Tibial nerve (tissue), 4 donors: ENCODE measurements at places on chromosomes 4 and X. TPM values are rescaled to one million over a fixed set of nuclear protein-coding genes. Genes with fewer than 3 reads are reported as not detected.
A peak's percentile ranks its signal among the peaks of the same experiment; 100 is the strongest.

DNA sequence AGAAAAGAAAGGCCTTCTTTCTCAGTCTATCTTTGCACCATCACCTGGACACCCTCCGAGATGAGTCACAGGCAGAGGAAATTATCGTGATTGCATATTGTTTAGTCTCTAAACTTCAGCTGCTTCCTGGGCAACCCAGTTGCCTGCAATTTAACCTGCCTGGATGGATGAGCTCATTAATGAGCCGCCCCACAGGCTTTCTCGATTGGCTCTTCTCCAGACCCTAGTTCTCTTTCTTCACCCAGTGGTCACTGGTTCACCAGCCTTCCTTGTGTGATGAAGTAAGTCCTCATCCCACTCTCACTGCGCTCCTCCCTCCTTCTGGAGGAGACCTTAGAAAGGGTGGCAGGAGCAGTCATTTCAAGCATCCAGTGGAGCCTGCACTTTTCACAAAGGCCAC is 94.4 kb downstream of the SOWAHB start:
- peak; percentile 33 for DNase-seq
- H3K4me1 ChIP-seq, result peaks cover 4% of the 10 kb centered on the region
- no peaks in the 10 kb centered on the region for H3K27me3 ChIP-seq
- no peak overlapping the region for H3K4me3 ChIP-seq
- H3K36me3 ChIP-seq, result no peaks in the 10 kb centered on the region

DNA sequence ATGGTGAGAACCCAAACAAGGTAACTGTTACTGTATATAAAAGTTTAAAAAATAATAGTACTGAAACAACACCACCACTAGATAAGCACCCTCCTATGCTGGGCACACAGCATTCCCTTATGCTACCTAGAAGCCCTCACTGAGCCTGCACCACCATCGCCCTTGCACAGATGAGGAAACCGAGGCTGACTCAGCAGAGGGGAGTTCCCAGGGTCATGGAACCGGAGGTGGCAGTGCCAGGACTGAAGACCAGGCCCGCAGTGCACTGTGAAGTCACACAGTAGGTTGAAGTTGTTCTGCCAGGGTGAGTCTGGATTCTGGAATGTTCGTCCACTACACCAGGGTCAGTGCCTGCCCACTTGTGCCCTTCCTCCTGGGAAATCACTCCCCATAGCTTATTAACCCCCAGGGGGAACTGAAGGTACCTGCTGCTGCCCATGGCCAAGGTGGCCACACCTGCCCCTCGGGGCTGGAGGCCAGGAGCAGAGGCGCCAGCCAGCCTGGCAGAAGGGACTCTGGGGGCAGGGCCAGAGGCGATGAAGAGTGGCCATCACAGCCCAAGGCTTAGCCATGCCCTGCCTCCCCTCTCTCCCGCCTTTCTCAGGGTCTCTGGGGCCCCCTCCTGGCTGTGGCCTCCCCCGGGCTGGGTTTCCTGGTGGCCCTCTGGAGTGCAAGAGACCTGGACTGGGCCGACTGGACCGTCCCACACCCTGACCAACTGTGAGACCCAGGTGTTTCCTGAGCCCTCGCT is 15.1 kb upstream of the ABLIM2 start:
- H3K4me3 ChIP-seq, result no peak overlapping the region
- H3K27me3 ChIP-seq, result no peaks in the 10 kb centered on the region
- H3K27ac ChIP-seq, result no peak overlapping the region
- no peak for DNase-seq
- peaks cover 4% of the 10 kb centered on the region for H3K4me1 ChIP-seq

DNA sequence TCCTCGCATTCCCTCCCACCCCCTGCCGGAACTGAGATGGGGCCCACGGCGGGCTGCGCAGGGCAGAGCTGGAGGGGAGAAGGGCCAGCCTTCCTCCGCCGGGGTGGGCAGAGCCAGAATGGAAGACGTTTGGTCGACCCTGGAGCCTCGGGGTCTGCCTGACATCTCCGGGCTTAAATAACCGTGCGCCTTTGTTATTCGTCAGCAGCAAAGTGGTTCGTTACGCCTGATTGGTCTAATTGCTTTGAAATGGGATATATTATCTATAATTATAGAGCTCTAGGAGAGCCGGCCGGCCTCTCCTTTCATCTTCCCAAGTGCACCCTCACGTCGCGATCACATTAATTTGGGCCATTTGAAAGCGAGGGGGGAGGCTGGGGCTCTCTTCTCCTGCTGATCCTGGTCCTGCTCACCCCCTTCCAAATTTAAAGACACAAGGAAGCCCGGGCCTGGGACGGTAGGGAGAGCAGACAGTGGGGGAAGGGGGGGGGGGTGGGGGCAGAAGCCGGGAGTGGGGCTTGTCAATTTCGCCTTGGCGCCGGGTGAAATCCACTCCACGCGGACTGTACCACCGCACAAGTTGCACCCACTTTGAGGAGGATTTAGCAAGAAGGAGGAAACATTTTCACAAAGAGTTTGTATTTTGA is 4.7 kb upstream of the MSX1 start:
- no peaks in the 10 kb centered on the region for H3K36me3 ChIP-seq
- peaks cover 65% of the 10 kb centered on the region for H3K4me1 ChIP-seq
- no peak overlapping the region for H3K4me3 ChIP-seq
- peaks cover 95% of the 10 kb centered on the region for H3K27me3 ChIP-seq
- DNase-seq, result no peak

- no peaks in the 10 kb centered on the region for H3K27me3 ChIP-seq
- no peaks in the 10 kb centered on the region for H3K4me1 ChIP-seq
- no peaks in the 10 kb centered on the region for H3K36me3 ChIP-seq
- no peak for DNase-seq
Measured at GRCh38 chr4:48028696-48029095, 12.1 kb downstream of the NIPAL1 start.

DNA sequence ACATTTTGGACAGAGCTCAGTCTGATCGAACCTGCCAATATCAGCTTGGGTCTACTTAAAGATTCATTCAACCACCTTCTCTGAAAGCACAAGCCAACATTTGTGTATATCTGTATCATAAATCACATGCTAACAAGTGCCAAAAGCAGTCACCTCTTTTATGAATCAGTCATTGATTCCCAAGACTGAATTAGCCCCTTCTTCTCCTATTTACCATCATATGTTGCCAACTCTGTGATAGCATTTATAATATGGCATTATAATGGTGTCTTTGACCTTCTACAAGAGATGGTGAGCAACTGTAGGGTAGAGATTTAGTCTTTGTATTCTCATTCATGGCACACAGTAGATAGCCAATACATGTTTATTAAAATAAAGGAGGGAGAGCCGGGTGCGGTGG is 61.4 kb downstream of the DDX53 start:
- H3K4me3 ChIP-seq, result no peak overlapping the region
- no peaks in the 10 kb centered on the region for H3K27me3 ChIP-seq
- H3K36me3 ChIP-seq, result no peaks in the 10 kb centered on the region
- no peaks in the 10 kb centered on the region for H3K4me1 ChIP-seq
- H3K27ac ChIP-seq, result no peak overlapping the region

DNA sequence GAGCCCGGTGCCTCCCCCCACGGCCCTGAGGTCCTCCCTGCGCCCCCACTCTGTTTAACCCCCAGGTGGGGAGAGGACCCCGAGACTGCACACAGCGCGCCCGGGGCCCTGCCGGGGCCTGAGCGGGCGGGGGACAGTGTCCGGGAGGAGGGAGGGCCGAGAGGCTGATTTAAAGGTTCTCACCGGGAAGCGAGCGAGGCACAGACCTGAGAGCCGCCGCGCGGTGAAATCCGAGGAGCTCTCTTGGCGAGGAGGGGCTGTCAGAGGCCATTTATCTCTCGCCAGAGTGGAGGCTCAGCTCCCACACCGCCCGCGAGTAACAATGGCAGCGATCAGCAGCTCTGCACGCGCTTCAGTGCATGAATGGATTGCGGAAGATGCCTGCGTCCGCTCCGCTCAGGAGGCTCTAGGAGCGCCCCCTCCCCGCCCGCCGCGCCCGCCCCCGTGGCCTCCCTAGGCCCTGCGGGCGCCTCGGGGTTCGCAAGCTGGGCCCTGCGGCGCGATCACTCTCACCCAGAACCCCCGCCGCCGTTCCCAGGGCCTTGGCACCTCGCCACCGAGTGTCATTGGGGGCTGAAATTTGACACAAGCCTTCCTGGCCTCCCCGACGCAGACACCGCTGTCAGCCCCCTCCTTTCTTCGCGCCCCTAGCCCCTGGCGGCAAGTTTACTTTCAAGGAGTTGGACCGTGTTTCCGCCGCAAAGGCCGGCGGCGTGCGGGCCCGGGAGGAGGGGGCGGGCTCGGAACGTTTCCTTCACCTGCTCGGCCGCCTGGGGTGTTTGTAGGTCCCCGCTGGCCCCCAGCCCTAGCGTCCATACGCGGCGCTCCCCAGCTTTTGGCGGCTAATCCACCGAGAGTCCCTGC is 48.7 kb upstream of the BCOR start:
- no peak for DNase-seq
- peak overlapping the region; percentile 24 for H3K27ac ChIP-seq
- H3K4me1 ChIP-seq, result peaks cover 29% of the 10 kb centered on the region
- no peaks in the 10 kb centered on the region for H3K36me3 ChIP-seq
- H3K27me3 ChIP-seq, result no peaks in the 10 kb centered on the region

DNA sequence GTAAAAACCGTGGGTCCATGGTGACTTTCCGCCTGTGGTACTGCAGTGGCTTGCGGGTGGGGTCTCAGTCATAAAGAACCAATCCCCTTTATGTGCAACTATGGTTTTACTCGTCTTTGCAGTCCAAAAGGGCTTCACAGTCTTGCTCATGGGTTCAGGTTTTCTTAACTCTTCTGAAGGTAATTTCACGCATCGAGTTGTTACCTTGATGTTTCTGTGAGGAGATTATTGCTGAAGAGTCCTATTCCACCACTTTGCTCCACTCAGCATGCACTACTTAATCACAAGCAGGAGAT is 41.5 kb downstream of the F8 start:
- H3K36me3 ChIP-seq, result no peaks in the 10 kb centered on the region
- no peak overlapping the region for H3K4me3 ChIP-seq
- H3K4me1 ChIP-seq, result no peaks in the 10 kb centered on the region

DNA sequence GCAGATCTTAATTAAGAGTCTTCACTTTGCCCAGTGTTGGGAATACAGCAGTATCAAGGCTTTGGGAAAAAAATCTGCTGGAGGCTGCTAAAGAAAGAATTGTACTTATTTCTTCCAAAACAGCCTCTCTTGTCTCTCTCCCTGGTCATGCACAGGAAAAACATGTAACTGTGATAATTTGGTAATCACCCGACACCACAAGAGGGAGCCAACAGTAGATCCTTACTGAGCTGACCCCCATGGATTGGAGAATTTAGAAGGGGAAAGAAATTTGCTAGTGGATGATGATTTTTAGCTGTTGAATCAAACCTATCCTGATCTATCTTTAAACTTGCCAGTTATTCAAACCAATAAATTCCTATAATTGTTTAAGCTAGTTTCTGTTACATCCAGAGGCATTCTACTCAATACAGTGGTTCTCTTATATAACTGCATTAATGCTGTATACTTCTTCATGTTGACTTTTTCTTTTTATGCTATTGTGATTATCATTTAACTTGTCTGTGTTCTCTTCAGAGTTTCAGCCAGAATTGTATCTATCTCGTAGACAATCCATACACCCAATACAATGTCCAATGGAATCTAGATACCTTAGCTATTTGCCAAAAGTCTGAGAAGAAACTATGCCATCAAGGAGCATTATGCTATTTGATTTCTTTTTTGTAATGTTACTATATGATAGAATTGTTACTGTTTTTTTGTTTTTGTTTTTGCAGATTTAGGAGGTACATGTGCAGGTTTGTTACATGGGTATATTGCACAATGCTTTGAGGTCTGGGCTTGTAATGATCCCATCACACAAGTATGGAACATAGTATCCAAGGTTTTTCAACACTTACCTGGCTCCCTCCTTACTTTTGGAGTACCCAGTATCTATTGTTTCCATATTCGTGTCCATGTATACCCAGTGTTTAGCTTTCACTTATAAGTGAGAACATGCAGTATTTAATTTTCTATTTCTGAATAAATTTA is 31.3 kb upstream of the ARHGEF38 start:
- no peaks in the 10 kb centered on the region for H3K36me3 ChIP-seq
- peak; percentile 69 for DNase-seq
- H3K27ac ChIP-seq, result no peak overlapping the region
- no peaks in the 10 kb centered on the region for H3K27me3 ChIP-seq

GRCh38 chrX:49040376-49040955 is 2.7 kb downstream of the TFE3 start:
- no peaks in the 10 kb centered on the region for H3K27me3 ChIP-seq
- H3K36me3 ChIP-seq, result no peaks in the 10 kb centered on the region
- H3K27ac ChIP-seq, result peak overlapping the region; percentile 99
- no peak overlapping the region for H3K4me3 ChIP-seq

- DNase-seq, result no peak
- no peak overlapping the region for H3K27ac ChIP-seq
- H3K4me1 ChIP-seq, result no peaks in the 10 kb centered on the region
Measured at GRCh38 chrX:11059933-11060332, 51.2 kb upstream of the HCCS start.

DNA sequence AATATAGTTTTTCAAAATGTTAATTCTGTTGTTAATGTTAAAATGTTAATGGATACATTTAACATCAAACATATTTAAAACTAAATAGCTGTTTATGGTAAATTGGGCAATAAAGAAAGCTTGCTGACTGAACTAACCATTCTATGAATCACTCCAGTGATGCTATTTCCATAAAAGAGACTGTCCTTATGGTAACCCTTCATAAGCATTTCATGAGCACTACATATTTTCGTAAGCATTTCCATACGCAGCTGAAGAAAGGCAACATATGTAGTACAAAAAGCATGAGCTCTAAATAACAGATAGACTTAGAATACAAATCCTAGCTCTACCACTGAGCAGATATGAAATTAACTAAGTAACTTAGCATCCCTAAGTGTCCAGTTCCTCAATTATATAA is 188.9 kb downstream of the COL25A1 start:
- H3K36me3 ChIP-seq, result no peaks in the 10 kb centered on the region
- no peaks in the 10 kb centered on the region for H3K4me1 ChIP-seq
- H3K27me3 ChIP-seq, result no peaks in the 10 kb centered on the region
- no peak overlapping the region for H3K4me3 ChIP-seq

DNA sequence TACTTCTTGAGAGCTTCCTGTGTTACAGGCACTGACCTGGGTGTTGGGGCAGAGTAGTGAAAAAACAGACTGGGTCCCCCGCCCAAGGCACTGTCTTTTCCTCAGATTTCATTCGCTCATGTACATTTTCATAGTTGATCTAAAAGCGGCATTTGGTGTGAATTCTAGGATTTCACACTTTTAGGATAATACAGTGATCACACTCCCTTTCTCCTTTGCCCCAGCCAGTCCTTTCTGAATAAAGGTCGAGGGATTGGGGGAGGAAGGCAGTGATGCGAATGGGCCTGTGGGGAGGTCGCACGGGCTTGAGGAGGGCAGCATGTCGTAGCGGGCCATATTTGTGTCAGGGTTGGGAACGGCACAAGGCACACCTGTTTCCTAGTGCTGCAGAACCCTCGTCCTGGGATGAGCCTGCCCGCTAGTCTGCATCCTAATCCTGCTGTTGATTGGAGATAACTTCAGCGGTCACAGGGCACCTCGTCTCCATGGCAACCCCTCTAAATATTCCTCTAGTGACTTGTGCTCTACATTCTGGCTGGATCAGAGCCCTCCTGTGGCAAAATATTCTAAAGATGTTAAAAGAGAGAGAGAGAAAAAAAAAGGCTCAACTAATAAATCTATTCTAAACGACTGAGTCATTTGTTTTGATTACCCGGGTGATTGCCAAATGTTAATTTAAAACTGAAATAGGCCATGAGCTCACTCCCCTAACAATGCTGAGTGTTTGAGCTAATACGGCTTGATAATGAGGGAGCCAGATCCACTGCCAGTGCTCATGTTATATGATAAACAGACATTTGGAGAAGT is 21.8 kb downstream of the FHL1 start:
- no peaks in the 10 kb centered on the region for H3K27me3 ChIP-seq
- no peak for DNase-seq
- no peak overlapping the region for H3K4me3 ChIP-seq
- no peaks in the 10 kb centered on the region for H3K36me3 ChIP-seq
- H3K4me1 ChIP-seq, result no peaks in the 10 kb centered on the region

The SLC16A2 gene
- total RNA-seq, result 13.3 TPM

The TRAM1L1 gene
- total RNA-seq, result 2.5 TPM

The PHOX2B gene
- not detected for total RNA-seq

The AMBN gene
- not detected for total RNA-seq
